Stimulated activated CD8-positive, alpha-beta memory T cell treated with anti-CD3 and anti-CD28 coated beads, Interleukin-4, amount 100 ng/mL, for 1 hour (primary cell): ENCODE measurements at places on chromosomes 6 and 20.

GRCh38 chr6:106513808-106514582 is 115.3 kb downstream of the RTN4IP1 start:
- DNase-seq: no peak

DNA sequence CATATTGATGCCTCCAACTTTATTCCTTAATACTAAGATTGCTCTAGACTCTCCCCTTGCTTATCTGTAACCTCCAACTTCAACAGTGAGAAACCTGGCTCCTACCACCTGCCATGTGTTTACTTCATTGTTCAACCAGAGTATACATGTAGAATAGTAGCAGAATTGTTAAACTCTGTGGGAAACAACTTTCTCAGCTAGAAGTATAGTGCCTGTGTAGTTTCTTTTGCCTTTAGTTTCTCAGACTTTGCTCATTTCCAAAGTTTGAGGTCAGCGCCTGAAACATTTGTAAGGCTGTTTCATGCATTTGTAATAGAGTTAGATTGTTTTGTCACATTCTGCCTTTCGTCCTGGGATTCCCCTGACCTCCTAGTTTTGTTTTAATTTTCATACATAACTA is 34.9 kb upstream of the HECA start:
- DNase-seq: no peak

DNA sequence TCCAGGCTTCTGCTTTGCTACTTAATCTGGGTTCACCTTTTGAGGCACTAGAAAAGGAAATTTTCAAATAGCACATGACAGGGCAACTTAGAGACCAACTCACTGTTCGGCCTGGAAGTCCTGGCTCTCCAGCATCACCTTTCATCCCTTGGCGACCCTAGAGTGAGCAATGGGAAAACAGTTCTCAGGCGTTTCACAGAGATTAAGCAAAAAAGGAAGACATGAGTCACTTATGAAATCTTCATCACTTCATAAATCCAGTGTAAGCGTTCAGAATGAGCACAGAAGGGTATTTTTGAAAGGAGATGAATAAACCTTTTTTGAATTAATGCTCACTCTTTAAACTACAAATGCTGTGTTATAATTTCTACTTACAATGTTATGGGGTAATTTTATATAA is 104.0 kb downstream of the COL12A1 start:
- no peak for DNase-seq

- no peak for DNase-seq
Measured at GRCh38 chr6:13687917-13688351, 23.7 kb downstream of the RANBP9 start.

DNA sequence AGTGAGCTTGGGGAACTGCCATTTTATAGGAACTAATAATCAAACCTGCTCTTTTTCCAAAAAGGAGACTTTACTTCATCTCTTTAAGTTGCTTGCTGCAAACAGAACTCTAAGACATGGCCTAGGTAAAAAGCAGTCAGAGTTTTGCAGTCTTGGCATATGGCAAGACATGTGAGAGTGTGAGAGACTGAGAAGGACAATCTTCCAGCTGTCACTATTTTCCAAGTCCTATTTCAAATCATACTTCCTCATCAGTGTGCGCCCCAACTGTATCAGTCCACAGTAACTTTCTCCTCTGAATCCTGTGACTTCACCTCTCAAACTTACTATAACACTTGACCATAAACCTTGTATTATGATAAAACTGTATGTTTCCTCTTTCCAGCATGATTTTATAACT is 10.4 kb downstream of the CALHM6 start:
- no peak for DNase-seq
